ENCODE measurements at places on chromosomes 11 and 22.

DNA sequence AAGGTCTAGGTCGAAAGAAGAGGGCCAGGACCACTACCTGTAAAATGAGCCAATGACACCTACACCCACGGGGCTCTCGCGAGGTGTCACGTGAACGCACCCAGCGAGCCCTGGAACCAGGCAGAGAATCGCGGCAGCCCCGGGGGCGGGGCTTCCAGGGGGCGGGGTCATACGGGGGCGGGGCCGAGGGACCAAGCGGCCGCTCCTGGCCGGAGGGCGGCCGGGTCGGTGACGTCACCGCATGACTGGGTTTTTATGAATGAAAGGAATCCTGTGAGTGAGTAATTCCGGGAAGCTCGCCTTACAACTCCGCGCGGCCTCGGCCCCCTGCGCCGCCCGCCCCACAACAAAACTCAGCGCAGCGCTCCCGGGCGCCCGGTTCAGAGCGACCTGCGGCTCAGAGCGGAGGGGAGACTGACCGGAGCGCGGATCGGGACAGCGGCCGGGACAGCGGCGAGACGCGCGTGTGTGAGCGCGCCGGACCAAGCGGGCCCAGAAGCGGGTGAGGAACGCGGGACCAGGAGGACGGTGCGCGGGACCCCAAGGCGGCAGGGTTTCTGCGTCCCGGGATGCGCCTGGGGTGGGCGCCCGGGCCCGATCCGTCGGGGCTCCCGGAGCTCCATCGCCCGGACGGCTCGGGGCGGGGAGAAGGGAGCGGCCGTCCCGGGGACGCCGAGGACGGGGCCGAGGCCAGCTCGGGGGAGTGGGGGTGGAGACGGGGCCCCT, at the start of gene MAFF:
MAFF (plus strand) TSS at position 284 of the 726 bp plus-strand sequence. CDS start 11,860 bp downstream, outside the sequence.
- DNase-seq, result peak; percentile 70

- DNase-seq, result no peak
Observed at GRCh38 chr11:26994631-26995095, 751 bp downstream of the FIBIN start.

DNA sequence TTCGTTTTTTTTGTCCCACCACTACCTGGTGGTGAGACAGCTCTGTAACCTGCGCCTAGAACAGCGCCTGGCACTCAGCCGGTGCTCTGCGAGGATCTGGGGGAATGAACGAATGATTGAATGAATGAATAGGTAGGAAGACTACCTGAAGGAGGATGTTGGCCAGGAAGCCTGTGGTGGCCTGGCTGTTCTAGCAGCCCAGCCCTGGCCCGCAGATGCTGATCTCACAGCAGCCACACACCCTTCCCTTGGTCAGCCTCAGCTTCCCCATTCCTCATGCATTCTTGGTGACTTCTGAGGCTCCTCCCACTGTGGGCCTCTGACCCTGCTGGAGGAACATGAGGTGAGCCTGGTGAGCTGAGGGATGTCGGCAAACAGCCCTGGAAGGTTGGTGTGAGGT, 3.7 kb downstream of the TRPM5 start:
- no peak for DNase-seq

- no peak for DNase-seq
Observed at GRCh38 chr22:46737976-46738646, at the start of gene CERK. Gene CERK (minus strand): TSS chr22:46738252. CDS start chr22:46738148, 104 bp downstream.

DNA sequence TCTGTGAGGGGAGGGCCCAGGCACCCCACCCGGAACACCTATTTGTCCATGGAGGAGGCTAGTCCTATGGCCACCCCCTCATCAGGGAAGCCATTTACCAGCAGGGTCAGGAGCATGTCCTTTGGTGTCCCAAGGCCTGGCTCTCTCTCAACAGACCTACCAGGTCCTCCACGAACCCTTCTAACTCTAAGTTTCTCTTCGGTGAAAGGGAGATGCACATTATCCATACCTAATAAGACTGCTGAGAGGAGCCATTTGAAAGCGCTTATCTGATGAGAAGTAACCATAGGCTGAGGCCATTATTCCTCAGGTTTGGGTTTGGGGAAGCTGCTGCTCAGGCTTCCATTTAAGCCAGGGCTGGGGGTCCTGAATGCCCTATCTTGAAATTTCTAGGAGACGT, 9.2 kb upstream of the TOP3B start:
- DNase-seq, result no peak

DNA sequence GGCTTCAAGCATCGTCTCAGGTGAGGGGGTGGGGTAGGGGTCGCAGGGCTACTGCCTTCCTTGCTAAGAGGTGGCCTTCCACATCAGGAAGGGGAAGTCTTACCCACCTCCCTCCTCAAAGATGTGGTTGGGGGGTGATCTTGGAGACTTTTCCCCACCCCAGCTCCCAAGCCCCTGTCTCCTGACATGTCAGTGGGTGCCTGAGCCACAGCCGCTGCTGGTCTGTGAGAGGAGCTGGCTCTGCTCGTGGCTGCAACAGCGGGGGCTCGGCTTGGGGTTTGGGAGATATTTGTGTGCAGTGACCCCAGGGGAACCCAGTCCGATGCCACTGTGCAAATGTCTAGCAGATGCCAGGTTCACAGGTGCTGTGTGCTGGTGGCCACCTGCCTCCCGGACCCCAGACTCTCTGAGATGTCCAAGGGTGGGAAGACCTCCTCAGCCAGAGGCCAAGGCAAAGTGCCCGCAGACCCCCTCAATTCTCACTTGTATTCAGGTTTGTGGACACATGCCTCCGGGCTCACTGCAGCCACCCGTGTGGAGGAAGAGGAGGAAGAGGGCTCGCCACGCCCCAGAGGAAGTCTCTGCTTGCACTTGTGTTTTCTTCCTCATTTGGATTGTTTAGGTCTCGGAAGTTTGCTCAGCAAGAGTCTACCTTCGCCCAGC, 1.9 kb downstream of the KCNQ1 start:
- no peak for DNase-seq

GRCh38 chr11:76735841-76736240, 47.3 kb upstream of the TSKU start:
- DNase-seq, result no peak

GRCh38 chr11:5258543-5259262, 4.1 kb upstream of the HBG2 start:
- DNase-seq, result no peak

GRCh38 chr11:65035579-65035978, 5.4 kb upstream of the SAC3D1 start:
- DNase-seq, result no peak

GRCh38 chr11:2558861-2559526, 114.2 kb downstream of the KCNQ1 start:
- no peak for DNase-seq

DNA sequence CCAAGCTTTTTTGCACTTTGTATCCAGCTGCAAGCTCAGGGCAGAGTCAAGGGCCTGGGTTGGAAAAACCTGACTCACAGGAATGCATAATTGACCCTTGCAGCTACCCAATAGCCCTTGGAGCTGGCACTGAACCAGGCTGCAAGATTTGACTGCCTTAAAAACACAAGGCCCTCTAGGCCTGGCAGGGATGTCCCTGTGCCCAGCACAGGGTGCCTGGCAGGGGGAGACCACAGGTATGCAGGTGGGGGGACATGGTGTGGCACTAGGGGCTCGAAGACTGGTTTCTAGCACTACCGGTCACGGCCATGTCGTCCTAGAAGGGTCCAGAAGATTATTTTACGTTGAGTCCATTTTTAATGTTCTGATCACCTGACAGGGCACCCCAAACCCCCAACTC, 30.2 kb downstream of the SBF1 start:
- no peak for DNase-seq

DNA sequence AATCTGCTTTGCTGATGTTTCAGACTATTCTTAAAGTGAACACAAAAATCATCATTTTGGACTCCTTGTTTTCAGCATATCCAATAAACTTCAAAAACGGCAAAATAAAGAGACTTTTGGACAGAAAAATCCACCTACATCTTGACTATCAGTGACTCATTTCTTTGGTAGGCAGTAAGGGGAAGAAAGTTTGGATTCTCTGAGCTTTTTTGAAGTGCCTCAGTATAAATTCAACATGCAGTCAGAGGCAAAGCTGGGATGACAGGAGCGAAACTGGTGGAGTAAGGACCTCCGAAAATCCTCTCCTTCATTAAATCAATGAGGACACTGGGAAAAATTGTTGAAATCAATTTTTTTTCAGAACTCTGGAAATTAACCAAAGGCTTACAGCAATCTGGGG, 29.7 kb downstream of the EFCAB6 start:
- DNase-seq, result no peak

DNA sequence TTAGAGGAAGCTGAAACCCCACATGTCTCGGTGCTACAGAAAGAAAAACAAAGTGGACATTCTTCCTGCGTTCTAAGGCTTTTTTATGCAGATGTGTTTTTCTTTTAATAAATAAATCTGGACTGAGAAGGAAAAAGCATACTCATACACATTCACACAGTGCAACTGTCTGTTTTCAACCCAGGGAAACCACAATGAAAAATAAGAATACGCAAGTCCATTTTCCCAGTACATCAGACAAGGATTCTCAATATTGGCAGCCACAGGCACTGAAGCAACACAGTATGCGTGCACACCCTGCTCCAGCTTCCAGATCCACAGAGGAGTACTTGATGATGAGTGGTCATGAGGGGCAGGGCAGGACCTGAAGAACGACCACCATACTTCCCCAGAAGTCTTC, 86.9 kb downstream of the ETS1 start:
- no peak for DNase-seq

Measured in stimulated activated CD8-positive, alpha-beta memory T cell treated with anti-CD3 and anti-CD28 coated beads, Interleukin-4, amount 100 ng/mL, for 4 hours (primary cell).